ENCODE measurements at places on chromosomes 4 and X. TPM values are rescaled to one million over a fixed set of nuclear protein-coding genes. Genes with fewer than 3 reads are reported as not detected.

DNA sequence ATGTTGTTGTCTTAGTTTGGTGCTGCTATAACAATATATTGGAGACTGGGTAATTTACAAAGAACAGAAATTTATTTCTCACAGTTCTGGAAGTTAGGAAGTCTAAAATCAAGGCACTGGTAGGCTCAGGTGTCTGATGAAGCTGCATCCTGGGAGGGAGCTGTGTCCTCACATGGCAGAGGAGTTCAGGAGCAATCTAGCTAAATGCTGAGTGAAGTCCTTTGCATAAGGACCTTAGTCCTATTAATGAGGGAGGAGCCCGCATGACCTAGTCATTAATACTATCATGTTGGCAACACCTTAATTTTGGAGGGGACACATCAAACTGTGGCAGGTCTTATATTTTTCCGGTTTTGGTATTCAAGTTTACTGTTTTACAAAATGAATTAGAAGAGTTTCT lies 36.0 kb upstream of the NSUN7 start:
- DNase-seq = no peak

- no peak for DNase-seq
Observed at GRCh38 chrX:136115904-136116297, 31.4 kb upstream of the FHL1 start.

DNA sequence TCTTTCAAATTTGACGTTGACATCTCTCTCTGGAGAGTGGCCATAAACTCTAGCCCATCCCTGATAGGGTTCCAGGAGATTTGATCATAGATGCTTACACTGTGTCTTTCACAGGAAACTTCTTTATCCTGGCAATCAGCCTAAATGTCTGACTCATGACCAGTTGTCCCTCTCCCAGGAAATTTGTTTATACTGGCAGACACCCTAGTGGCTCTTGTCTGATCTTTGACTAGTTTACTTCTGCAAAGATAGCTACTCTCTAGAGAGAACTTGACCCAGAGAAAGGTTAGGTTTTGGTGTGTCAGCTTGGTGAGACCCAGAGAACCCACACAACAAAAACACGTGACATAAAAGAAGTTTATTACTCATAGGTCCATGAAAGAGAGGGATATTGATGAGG lies 509.8 kb downstream of the CENPC start:
- DNase-seq = no peak

The ANK2 gene
- 64.9 TPM for polyA plus RNA-seq

DNA sequence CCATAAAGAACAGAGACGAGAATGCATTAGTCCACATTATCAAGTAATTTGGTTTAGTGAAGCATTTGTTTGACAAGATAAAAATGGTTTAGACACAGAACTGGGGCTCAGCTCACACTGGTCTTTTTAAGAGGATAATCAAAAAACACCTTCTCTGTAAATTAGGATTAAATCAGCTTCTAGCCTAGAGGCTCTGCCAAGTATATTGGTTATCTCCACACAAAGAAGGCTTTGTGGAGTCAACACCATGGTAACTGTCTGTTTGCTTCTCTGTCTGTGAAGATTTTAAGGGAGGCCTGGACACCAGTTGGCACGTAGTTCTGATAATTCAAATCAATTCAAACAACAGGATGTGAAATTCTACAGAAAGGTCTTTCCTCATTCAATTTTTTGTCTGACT lies 687.0 kb downstream of the DMD start:
- no peak for DNase-seq

The CDKL2 gene
- 0.68 TPM for polyA plus RNA-seq

DNA sequence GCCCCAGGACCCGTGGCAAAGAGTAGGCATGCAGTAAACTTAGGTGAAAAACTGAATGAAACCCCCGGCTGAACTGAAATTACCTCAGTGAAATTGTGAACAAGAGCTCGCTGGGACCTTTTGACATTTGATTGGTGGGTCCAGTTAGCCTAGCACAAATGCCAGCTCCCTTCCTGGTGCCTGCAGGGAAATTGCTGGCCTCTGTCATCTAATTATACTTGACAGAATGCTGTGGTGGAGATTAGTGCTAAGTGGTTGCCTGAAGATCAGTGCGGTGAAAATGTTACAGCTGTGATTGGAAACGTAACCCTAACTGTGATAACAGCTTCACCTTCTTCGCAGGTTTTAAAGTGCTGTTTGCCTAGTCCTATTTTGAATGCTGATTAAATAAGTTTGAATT lies 43.0 kb downstream of the ADD1 start:
- no peak for DNase-seq

GRCh38 chr4:51840781-51841180 lies 2.2 kb upstream of the DCUN1D4 start:
- DNase-seq = no peak

The OTC gene
- polyA plus RNA-seq = 0.24 TPM

The CD99 gene
- polyA plus RNA-seq = 231 TPM

GRCh38 chr4:16926214-16926613 lies 27.8 kb upstream of the LDB2 start:
- no peak for DNase-seq

DNA sequence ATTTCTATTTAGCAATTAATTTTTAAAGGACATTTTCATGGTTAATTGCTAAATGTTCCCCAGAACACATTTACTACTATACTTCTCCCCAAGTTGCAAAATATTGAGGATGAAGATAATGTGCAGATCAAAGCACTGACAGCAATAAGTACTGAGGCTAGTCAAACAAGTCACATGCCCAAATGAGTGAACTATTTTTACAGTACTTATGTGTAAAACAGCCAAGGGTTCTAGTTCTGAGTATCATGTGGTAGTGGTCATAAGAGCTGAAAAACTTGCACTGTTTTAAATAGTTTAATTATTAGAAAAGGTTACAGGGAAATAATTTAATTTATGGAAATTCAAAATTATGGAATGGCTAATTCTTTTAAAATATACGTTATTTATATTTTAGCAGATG lies 3.8 kb downstream of the GALNTL6 start:
- DNase-seq = no peak

- DNase-seq = peak; percentile 29
Observed at GRCh38 chr4:77959566-77960338, 97.1 kb downstream of the MRPL1 start.

The MAGEA2B gene
- polyA plus RNA-seq = not detected

DNA sequence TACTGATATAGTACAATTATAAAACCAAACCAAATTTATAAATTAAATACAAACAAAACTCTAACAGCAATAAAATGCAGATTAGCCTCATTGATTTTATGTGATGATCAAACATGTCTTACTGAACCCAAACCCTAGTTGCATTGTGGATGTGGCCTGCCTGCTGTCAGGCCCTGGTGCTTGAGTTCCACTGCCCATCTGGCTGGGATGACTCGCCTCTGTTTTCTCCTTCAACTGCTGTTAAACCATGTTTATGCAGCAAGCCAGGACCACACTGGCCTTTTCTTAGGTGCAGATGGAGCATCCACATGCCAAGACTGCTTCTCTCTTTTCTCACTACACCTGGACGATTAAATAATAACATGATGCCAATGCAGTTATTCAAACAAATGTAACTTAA lies 22.6 kb downstream of the NAP1L5 start:
- no peak for DNase-seq

- DNase-seq = no peak
Observed at GRCh38 chr4:52372269-52372668, 286.8 kb downstream of the USP46 start.

DNA sequence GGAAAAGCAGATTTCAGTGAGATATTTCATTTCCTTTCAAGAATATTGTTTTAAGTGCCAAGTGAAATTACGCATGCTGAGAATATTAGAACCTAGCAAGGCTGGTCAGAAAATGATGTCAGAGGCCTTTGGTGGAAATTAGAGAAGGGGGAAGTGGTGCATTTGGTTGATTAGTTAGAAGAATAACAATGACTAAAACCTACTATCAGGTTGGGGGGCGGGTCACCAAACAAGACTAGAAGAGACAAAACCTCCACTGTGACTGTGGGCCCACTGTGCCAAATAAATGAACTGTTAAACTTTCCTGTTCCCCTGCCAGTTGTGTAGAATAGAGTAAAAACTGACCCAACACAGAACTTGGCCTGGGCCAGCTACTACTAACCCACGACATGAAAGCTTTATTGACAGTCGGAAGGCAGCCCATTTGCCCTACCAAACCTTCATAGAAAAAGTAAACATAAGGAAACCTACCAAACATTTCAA lies 2.9 kb downstream of the RAPGEF2 start:
- no peak for DNase-seq

DNA sequence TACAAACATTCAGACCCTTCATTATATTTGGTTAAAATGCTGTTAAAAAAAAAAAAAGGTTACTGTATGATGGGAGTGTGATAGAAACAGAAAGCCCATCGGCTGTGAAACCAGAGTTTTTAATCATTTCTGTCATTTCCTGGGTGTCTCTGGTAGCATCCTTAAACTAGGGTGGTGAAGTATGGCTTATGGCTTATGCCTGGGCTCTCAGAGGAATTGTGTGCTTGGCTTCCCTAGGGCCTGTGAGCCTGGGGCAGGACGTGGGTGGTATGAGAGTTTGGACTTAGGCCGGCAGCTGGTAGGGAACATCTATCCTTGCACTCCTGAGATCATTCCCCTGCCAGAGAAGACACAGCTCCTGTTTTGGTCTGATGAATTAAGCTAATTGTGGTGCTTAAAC lies 52.2 kb downstream of the DCUN1D4 start:
- no peak for DNase-seq

DNA sequence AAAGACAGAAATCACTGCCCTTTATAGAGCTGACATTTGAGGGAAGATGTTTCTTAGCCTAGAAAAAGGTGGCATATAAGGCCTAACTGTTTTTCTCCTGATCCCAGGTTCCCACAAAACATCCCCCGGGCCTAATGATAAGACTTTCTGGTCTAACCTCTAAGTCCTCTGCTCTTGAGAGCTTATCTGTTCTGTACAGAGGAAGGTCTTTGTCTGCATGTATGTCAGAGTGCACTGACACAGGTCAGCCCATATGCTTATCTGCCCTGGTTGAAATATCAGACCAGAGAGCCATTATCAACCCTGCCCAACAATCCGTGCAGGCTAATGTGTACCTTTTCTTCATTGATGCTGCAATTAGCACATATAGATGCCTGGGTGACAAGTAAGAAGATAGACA lies 76.2 kb downstream of the ARHGEF9 start:
- no peak for DNase-seq

The SSX2B gene
- not detected for polyA plus RNA-seq

GRCh38 chrX:10109695-10110094 lies 47.1 kb upstream of the CLCN4 start:
- peak; percentile 25 for DNase-seq

DNA sequence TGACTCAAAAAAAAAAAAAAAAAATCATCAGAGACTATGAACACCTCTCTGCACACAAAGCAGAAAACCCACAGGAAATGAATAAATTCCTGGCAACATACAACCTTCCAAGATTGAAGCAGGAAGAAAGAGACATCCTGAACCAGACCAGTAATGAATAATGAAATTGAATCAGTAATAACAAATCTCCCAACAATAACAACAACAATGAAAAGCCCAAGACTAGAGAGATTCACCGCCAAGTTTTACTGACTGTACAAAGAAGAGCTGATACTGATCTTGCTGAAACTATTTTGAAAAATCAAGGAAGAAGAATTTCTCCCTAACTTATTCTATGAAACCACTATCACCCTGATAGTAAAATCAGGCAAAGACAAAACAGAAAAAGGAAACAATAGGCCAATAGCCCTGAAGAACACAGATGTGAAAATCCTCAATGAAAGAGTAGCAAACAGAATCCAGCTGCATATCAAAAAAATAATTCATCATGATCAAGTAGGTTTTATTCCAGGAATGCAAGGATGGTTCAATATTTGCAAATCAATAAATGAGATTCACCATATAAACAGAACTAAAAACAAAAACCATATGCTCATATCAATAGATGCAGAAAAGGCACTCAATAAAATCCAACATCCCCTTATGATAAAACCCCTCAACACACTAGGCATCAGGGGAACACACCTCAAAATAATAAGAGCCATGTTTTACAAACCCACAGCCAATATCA lies 31.0 kb upstream of the PLK4 start:
- no peak for DNase-seq
